ENCODE measurements at places on chromosomes 12 and 14.
A peak's percentile ranks its signal among the peaks of the same experiment; 100 is the strongest.

GRCh38 chr14:88016768-88017167 lies 11.8 kb downstream of the GPR65 start:
- DNase-seq, result no peak

DNA sequence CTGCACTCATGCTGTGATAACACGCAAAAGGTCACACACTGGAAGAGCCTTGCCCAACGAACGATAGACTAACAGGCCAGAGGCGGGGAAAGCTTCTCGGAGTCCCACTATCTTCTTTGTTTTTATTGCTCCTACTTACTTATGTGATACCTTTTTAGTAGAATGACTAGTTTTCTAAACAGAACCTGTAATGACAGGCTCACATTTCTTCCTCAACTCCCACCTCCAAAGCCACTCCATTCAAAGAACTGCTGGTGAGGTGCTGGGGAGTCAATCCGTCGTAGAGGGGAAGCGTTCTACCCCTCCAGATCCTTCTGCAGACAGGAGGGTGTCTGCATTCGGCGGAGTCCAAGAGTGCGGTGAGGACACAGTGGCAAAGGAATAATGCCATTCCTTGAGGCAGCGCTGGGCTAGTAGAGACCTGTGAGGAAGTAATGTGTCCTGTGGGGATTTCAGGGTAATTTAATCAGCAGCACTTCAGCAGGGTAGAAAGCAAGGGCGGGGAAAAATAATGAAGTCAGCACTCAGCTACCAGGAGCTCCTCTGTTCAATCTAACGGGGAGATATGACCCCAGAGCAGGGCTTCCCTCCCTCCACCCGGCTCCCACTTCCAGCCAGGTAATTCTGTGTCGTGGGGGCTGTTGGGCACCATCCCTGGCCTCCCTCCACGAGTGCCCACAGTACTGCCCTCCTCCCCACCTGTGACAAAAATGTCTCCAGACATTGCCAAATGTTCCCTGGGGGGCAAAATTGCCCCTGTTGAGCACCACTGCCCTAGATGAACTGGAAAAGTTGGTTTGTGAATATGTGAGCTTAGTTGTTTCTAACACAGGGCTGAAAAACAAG lies 25.2 kb downstream of the SPRING1 start:
- no peak for DNase-seq

GRCh38 chr14:43540948-43541347 lies 966.1 kb downstream of the FSCB start:
- DNase-seq, result no peak

DNA sequence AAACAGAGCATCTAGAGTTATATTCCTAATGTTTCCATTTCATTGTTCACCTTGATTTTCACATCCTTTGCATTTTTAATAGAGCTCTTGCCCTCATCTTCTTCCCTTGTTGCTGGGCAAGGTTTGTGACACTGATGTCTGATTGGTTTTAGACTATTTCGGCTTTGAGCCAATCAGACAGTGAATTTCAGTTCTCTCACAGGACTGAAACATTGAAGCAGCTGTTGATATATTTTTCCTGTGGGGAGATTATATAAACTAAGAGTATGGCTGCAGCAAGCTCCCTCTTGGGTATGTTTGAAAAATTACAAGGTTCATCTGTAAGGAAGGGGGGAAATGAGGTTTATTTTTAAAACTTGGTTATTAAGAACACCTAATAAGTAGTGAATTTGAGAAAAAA lies 51.2 kb downstream of the ATF7IP start:
- DNase-seq, result no peak

DNA sequence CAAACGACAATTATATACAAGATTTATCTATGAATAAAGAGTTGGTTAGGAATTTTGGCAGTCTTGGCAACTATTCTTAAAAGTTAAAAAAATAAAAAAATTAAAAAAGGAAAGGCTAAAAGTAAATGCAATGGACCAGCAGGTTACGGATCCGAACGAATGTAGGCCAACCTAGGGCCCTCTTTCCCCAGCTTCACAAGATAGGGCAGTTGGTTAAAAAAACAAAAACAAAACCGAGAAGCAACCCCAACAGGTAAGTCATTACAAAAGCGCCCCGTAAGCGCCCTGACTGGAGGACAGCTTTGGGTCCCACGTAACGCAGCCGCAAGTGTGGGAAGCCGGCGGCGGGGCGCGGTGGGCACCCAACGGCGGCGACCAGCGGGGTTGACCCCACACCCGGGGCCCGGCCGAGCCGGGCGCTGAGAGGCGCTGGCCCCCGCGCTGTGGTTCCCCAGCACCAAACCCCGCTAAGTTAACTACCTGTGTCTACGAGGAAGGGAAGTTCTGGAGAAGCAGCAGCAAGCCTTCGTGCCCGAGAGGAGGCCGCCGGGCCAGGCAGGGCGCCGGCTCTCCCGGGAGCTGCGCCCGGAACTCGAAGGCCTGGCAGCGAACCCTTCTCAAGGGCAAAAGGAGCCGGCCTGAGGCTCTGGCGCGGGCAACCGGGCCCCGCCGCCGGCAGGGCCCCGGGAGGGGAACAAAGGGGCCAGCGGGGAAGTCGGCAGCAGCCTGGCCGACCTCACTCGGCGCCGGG lies 882 bp downstream of the HECTD1 start:
- DNase-seq, result peak; percentile 28

GRCh38 chr14:90191154-90191553 lies 65.2 kb upstream of the PSMC1 start:
- no peak for DNase-seq

- DNase-seq, result no peak
Observed at GRCh38 chr12:130200445-130200844, 38.2 kb downstream of the FZD10 start.

DNA sequence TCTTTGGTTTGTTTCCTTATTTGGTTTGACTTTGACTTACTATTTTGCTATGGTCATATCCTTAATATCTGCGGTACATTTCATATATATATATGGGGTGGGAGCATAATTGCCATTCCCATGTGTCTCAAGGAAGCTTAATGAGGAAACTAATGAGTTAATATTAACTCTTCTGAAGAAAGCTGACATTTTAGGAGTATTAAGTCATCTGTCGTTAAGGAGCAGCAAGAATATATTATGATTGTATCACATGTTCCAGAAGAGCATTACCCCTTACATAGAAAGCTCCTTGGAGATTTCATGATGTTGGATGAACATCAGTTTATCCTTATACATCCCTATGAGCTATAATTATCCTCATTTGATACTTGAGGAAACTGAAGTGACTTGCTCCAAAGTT lies 15.6 kb downstream of the DYRK2 start:
- DNase-seq, result no peak

DNA sequence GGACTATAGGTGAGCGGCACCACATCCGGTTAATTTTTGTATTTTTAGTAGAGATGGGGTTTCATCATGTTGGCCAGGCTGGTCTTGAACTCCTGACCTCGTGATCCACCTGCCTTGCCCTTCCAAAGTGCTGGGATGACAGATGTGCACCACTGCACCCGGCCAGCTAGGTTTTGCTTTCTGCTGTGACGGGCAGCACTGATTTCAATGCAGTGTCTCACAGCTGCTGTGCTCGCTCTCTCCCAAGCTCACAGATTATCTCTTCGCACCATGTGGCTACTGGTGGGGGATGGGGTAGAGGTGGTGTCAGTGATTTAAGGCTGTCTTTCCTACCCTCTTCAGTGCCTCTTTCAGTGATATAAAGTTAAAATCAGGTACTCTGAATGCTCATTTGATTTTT lies 909.1 kb downstream of the TRHDE start:
- DNase-seq, result no peak

DNA sequence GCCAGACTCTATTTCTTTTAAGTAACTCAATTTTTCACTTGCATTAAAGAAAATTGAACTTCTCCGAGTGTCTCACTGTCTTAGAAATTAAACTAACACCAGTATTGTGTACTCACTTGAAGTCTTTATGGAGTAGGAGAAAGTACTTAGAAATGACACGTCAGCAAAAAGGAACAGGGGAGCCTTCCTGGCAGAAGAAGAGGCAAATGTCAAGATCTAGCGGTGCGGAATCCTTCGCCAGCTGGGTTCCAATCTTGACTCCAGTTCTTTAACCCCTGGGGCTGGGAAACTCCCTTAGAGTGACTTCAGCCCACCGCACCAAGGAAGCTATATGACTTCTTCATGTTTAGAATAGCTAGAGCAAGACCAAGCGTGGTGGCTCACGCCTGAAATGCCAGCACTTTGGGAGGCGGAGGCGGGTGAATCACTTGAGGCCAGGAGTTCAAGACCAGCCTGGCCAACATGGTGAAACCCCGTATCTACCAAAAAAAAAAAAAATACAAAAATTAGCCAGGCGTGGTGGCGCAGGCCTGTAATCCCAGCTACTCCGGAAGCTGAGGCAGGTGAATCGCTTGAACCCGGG lies 34.4 kb downstream of the WBP11 start:
- DNase-seq, result no peak

GRCh38 chr12:53750812-53751335 lies 905 bp downstream of the CISTR start:
- no peak for DNase-seq

- no peak for DNase-seq
Observed at GRCh38 chr14:79246173-79246572, 965.1 kb downstream of the DIO2 start.

- DNase-seq, result no peak
Observed at GRCh38 chr12:101297661-101298060, 17.8 kb downstream of the UTP20 start.

GRCh38 chr14:91381801-91382670 lies 35.6 kb downstream of the CCDC88C start:
- no peak for DNase-seq

- DNase-seq, result no peak
Observed at GRCh38 chr12:5505751-5506150, 73.8 kb downstream of the NTF3 start.

- peak; percentile 71 for DNase-seq
Observed at GRCh38 chr12:120944645-120945217, 33.6 kb upstream of the HNF1A start.

- DNase-seq, result no peak
Observed at GRCh38 chr14:104697892-104698583, 8.6 kb downstream of the INF2 start.

DNA sequence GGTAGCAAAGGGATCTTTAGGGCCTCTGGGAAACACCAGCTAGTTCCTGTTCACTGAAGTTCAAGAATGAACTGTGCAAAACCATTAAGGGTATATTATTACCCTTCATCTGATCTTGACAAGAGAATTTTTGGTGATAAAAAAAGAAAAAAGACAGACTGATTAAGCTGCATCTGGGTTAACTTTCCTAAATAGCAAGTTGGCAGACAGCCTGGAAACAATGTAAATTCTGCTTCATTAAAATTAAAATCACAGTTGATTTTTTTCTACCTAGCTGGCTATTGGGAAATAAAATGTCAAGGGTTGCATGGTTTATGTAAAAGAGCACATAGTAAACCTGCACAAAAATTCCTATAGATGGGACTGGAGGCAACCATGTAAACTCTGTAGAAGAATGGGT lies 126.6 kb upstream of the PRKD1 start:
- no peak for DNase-seq

DNA sequence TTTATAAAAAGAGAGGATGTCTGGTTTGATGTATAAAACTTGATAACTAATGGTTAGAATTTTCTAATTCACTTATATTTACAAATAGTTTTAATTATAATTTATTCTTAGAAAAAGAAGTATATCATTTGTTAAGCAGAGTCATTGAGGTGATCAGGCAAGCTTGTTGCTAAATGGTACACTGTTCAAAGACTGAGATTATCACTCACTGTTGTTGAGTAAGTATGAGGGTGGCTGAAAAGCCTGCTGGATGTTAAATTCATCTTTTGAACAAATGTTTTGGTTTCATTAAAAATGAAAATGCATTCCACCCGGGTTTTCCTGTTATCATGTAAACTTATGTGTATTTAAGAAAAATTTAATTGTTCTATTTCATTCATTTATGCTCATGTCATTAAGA lies 451.8 kb downstream of the ADAMTS20 start:
- DNase-seq, result no peak

DNA sequence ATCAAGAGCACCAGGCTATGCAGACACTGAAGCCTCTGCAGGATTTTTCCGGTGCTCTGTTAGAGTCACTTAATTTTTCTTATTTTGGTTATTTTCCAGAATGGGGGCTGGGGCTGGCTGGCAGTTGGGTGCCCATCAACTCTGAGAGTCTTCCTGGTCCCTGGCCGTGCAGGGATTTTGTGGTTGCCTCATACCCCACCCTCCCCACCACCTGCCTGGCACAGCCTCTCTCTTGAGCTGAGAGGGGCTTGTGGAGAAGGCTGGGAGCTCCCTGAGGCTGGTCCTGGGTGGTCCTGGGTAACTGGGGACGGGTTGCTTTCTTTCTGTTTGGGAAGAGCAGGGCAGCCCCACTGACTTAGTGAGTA lies 23.3 kb downstream of the LRTM2 start:
- no peak for DNase-seq

GRCh38 chr14:33120966-33121365 lies 182.3 kb downstream of the NPAS3 start:
- DNase-seq, result no peak

GRCh38 chr14:72636094-72636493 lies 257.8 kb downstream of the DPF3 start:
- DNase-seq, result no peak

GRCh38 chr14:77474479-77475177 lies 16.7 kb downstream of the AHSA1 start:
- no peak for DNase-seq

- no peak for DNase-seq
Observed at GRCh38 chr14:80844872-80845271, 96.7 kb downstream of the CEP128 start.

GRCh38 chr12:51705450-51705849 lies 114.4 kb downstream of the SCN8A start:
- no peak for DNase-seq

DNA sequence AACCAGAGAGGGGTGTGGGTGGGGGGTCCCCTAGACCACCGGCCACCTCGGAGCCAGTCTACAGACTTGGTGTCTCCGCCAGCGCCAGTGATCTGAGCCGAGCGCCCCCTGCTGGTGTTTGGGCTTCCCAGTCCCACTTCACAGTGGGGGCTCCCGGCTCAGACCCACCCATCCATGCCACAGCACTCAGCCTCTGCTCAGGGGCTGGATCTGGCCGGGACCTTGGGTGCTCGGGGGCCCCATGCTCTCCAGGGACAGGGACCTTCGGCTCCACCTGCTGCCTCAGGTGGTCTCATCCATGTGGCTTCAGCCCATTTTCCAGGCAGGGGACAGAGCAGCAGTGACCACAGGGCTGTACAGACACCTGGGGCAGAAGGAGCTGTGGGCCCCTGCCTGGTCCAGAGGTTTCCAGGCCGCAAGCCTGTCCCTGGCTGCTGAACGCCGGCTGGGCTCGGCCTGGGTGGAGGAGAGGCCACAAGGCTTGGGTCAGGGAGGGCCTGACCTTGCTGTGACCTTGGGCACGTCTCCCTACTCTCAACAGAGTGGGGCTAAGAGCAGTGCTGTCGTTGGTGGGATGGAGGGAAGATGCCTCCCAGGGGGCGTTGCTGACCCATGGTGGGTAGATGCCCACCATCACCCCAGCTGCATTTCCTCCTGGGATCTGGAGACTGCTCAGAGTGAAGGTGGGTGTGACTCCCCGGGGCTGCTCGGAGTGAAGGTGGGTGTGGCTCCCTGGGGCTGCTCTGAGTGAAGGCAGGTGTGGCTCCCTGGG lies 86.3 kb downstream of the KIF26A start:
- DNase-seq, result peak; percentile 41

Data from GM19239 (cell line).